ENCODE measurements at places on chromosomes 4 and X.
A peak's percentile ranks its signal among the peaks of the same experiment; 100 is the strongest.

GRCh38 chr4:5421416-5421815, 286.9 kb downstream of the EVC2 start:
- DNase-seq = no peak
- H3K27ac ChIP-seq = no peak overlapping the region
- H3K4me3 ChIP-seq = no peak overlapping the region
- H3K36me3 ChIP-seq = no peaks in the 10 kb centered on the region

DNA sequence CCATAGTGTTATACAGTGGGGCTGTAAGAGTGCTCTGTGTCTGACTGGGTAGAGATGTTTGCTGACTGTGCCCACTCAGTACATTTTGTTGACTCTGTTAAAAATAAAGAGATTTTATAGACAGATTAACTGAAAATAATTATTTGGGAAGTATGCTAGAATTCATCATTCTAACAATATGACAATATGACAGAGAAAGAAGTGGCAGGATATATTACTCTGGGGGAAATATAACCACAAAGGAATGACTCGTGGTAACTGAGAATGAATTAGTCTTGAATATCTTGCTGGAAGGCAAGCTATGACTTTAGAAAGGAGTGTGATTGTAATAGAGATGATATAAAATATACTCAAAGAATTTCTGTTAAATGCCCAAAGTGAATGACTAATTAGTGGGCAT, 46.8 kb downstream of the TMEM165 start:
- H3K27ac ChIP-seq = peak overlapping the region; percentile 29
- no peaks in the 10 kb centered on the region for H3K27me3 ChIP-seq
- DNase-seq = no peak
- no peak overlapping the region for H3K4me3 ChIP-seq
- peaks cover 57% of the 10 kb centered on the region for H3K36me3 ChIP-seq

DNA sequence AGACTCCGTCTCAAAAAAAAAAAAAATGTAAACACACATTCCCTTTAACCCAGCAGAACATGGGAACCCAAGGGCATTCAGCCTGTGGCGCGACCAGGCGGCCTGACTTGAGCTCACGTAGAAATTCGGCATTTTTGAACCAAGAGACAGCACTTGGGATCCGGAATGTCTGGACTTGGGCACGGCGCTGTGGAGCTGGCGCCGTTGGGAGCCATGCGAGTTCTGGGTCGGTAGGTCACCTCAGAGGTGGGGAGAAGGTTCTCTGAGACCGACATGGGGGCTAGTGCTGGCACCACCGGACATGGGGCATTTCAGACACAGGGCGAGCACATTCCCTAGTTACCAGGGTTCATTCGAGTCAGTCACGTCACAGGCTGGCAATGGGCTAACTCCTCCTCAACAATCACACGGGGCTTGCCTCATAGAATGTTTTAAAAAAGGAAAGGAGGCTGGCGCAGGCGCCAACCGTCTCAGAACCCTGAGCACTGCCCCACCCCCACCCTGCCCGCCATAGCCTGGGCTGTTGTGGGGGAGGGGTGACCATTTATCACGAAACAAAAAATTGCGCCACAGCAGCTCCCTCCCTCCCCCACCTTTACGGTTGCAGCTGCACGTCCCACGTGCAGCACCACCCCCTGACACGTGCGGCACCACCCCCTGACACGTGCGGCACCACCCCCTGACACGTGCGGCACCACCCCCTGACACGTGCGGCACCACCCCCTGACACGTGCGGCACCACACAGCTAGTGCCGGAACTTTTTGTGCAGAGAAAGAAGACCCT, at the start of gene TEX28:
Gene TEX28 (minus strand): TSS at position 334 of the 784 bp plus-strand sequence. CDS start 3,007 bp downstream, outside the sequence.
- no peaks in the 10 kb centered on the region for H3K4me1 ChIP-seq
- no peak within 1 kb of the TSS for H3K4me3 ChIP-seq

GRCh38 chr4:39970671-39971640, 6.8 kb downstream of the PDS5A start:
- H3K4me3 ChIP-seq = no peak overlapping the region
- DNase-seq = no peak
- H3K27me3 ChIP-seq = no peaks in the 10 kb centered on the region
- H3K36me3 ChIP-seq = peaks cover 58% of the 10 kb centered on the region
- H3K27ac ChIP-seq = no peak overlapping the region

GRCh38 chrX:87895421-87895820, 377.8 kb downstream of the KLHL4 start:
- no peaks in the 10 kb centered on the region for H3K27me3 ChIP-seq
- H3K36me3 ChIP-seq = no peaks in the 10 kb centered on the region
- DNase-seq = no peak
- H3K4me3 ChIP-seq = no peak overlapping the region

DNA sequence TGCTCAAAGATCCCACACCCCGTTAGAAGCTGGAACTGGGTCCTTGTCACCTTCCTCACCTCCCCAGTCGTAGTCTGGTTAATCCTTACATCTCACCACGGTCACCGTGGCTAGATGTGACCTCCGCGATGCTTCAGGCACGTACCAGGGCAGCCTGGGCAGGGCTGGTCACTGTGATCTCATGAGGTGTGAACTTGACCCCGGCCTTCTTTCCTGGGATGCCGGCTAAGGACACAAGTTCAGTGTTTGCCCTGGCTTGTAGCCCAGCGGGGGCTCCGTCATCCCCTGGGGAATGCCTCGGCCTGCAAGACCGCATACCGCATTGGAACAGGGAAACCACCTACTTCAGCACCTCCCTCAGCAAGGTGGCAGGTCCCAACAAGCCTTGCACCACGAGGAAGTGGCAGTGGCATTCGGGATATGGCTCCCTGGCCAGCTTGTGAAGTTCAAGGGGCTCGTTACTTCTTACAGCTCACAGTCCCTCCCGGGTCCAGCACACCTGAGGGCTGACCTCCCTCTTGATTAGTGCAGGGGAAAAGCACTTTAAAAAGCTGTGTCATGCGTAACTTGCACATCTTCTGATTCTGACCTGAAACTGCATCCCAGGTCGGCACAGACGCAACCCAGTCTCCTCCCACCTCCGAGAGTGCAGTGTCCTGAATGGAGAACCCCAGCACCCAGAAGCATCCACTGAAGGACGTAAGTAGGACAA, 25.9 kb downstream of the NOP14 start:
- peak overlapping the region; percentile 56 for H3K27ac ChIP-seq
- peaks cover 30% of the 10 kb centered on the region for H3K36me3 ChIP-seq
- no peaks in the 10 kb centered on the region for H3K27me3 ChIP-seq
- DNase-seq = no peak
- peaks cover 20% of the 10 kb centered on the region for H3K4me1 ChIP-seq

GRCh38 chrX:29788991-29789699, 426.2 kb upstream of the MAGEB2 start:
- no peaks in the 10 kb centered on the region for H3K36me3 ChIP-seq
- DNase-seq = no peak
- no peak overlapping the region for H3K4me3 ChIP-seq
- H3K27ac ChIP-seq = no peak overlapping the region
- H3K27me3 ChIP-seq = no peaks in the 10 kb centered on the region
- H3K4me1 ChIP-seq = no peaks in the 10 kb centered on the region

DNA sequence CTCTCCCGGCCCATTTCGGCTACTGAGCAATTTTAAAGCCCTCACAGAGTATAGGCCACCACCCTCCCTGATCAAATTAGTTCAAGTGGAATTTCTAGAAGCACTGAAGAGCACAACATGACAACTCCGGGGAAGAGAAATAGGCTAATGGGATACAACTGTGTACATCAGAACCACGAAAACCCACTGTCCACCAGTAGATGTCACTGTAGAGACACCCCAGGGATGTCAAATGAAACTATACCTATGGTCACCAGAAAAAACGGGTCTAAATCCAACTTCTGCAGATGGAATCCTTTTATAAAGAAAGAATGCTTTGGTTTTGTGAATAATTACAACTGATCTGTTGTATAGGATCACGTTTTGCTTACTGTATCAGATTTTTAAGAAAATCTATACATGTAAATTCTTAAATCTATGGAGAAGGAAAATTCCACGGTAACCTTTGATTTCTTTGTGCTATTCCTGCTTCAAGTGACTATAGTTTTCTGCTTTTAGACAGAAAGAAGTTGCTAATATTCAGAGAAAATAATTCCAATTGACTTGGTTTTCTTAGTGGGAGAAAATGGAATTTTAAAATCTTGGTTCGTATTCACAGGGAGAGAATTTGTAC, 29.5 kb upstream of the MAP3K15 start:
- peaks cover 6% of the 10 kb centered on the region for H3K36me3 ChIP-seq
- no peaks in the 10 kb centered on the region for H3K27me3 ChIP-seq
- H3K4me1 ChIP-seq = no peaks in the 10 kb centered on the region
- no peak overlapping the region for H3K27ac ChIP-seq
- H3K4me3 ChIP-seq = no peak overlapping the region

DNA sequence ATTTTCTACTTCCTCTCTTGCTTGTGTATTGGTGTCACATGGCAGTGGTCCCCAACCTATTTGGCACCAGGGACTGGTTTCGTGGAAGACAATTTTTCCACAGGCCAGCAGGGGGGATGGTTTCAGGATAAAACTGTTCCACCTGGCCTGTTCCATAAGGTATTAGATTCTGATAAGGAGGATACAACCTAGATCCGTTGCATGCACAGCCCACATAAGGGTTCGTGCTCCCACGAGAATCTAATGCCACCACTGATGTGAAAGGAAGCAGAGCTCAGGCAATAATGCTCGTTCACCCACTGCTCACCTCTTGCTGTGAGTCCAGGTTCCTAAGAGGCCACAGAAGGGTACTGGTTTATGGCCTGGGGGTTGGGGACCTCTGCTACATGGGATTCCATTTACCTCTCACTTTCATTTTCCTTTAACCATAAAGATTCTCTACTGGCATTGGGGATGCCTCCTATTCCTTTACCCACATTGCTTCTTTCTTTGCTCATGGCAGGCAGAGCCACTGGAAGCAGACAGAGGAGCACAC, 38.1 kb downstream of the SEC31A start:
- no peaks in the 10 kb centered on the region for H3K27me3 ChIP-seq
- H3K4me1 ChIP-seq = no peaks in the 10 kb centered on the region
- H3K36me3 ChIP-seq = peaks cover 89% of the 10 kb centered on the region
- no peak overlapping the region for H3K27ac ChIP-seq
- DNase-seq = no peak

- DNase-seq = no peak
- peaks cover 4% of the 10 kb centered on the region for H3K4me1 ChIP-seq
- no peak overlapping the region for H3K27ac ChIP-seq
- H3K27me3 ChIP-seq = no peaks in the 10 kb centered on the region
- H3K36me3 ChIP-seq = no peaks in the 10 kb centered on the region
Measured at GRCh38 chr4:121978172-121978516, 26.3 kb upstream of the TRPC3 start.

DNA sequence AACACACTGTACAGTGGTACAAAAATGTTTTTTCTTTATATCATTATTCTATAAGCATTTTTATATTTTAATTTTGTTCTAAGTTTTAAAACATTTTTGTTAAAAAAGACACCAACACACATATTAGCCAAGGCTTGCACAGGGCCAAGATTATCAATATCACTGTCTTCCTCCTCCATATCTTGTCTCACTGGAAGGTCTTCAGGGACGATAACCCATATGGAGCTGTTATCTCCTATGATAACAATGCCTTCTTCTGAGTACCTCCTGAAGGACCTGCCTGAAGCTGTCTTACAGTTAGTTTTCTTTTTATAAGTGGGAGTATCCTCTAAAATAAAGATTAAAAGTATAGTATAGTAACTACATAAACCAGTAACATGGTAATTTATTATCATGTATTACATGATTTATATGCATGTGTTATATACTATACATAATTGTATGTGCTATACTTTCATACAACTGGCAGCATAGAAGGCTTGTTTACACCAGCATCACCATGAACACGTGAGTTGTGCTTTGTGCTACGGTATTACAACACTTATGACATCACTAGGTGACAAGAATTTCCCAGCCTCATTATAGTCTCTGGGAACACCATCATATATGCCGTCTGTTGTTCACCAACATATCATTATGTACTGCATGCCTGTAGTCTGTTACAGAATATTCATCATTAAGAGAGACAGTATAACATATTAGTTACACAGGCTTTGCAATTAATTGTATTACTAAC, 90.7 kb downstream of the WDFY3 start:
- no peaks in the 10 kb centered on the region for H3K27me3 ChIP-seq
- H3K27ac ChIP-seq = no peak overlapping the region
- H3K4me3 ChIP-seq = no peak overlapping the region
- peaks cover 28% of the 10 kb centered on the region for H3K4me1 ChIP-seq

DNA sequence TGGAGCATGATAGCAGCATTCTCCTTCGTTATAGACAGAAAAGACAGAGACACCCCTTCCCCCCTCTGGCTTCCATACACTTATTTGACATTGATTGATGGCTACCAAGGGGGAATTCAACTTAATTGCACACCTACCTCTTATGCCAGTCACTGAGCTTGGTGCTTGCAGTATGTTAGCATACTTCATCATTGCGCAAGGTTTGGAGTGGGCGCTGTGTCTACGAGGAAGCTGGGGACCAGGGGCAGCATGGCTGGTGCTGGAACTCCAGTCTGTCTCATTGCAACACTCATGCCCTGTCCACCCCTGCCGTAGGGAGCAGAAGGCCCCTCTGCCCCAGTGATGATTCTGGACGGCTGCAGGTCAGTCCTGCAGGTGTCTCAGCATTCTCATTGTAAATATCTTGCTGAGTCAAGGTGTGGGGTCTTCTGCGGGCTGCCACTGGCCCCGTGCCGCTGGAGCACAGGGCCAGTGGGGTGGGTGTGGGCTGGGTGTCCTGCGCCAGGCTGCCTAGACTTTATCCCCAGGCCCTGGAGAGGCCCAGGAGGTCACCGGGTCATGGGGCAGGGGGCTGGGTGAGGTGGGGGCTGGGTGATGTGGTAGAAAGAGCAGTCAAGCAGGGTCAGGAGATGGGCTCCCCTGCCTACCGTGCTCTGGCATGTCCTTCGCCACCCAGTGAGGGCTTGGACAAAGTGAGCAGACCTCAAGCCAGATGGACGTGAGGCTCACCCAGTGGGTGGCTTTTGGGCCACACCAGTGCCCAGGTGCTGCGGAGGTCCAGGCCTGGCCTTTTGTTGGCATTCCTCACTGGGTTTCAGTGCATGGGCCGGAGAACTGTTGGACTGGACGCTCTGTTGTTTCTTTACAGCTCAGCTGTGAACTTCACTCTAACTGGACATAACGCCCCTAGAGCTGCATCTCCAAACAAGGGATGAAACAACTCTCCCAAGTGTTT, 85.5 kb downstream of the PSAPL1 start:
- no peaks in the 10 kb centered on the region for H3K27me3 ChIP-seq
- DNase-seq = no peak
- no peak overlapping the region for H3K4me3 ChIP-seq

DNA sequence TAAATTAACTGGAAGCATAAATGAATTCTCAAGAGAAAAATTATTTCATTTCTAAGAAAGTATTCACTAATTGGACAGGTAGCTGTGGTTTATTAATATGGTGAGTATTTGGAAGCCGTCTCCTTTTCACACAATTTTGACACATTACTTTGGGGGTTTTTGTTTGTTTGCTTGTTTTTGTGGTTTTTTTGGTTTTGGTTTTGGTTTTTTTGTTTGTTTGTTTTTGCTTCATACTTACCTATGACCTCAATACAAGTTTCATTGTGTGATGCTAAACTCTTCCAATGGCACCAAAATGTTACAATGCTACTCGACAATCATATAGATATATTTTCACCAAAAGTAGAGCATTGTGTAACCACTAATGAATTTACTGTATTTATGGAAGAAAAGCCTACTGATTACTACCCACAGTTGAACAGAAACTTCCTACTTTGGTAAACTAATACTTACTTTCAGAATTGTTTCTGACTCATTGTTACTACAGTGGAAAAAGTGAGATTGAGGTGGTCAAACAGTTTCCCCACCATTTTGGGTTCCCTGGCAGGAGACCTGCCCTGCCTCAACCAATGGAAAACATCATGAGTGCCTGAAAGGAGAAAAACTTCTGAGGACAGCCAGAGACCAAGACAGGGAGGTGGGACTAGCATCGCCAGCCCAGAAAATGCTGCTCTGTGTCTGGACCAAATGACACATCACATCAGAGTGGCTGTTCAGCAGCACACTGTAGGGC, 443.1 kb downstream of the HNRNPD start:
- H3K4me1 ChIP-seq = no peaks in the 10 kb centered on the region
- no peaks in the 10 kb centered on the region for H3K36me3 ChIP-seq
- no peak for DNase-seq
- no peak overlapping the region for H3K4me3 ChIP-seq
- H3K27me3 ChIP-seq = no peaks in the 10 kb centered on the region
